ENCODE measurements at places on chromosomes 16 and 17. TPM values are rescaled to one million over a fixed set of nuclear protein-coding genes. Genes with fewer than 3 reads are reported as not detected.

The NQO1 gene
- 2,233 TPM for total RNA-seq

The KRT16 gene
- total RNA-seq, result 1.5 TPM

The ZMYND15 gene
- total RNA-seq, result 0.35 TPM

The ARRB2 gene
- total RNA-seq, result 46.9 TPM

The GPR139 gene
- total RNA-seq, result not detected

The AANAT gene
- total RNA-seq, result 0.31 TPM

The HOXB8 gene
- 5.9 TPM for total RNA-seq

The ARHGAP44 gene
- total RNA-seq, result 2.4 TPM

The KRT20 gene
- total RNA-seq, result 0.18 TPM

The DNAH9 gene
- 0.13 TPM for total RNA-seq

The BMERB1 gene
- total RNA-seq, result 79.9 TPM

The GRAP gene
- total RNA-seq, result 0.47 TPM

The TAT gene
- total RNA-seq, result not detected

The SRCIN1 gene
- total RNA-seq, result 2.4 TPM

The KRTAP29-1 gene
- total RNA-seq, result not detected

The RECQL5 gene
- total RNA-seq, result 27.3 TPM
